ENCODE measurements at places on chromosomes 1 and 21.

GRCh38 chr1:30857062-30857461 is 51.5 kb downstream of the SDC3 start:
- no peak for DNase-seq
- no peaks in the 10 kb centered on the region for H3K36me3 ChIP-seq
- H3K4me1 ChIP-seq, result peaks cover 20% of the 10 kb centered on the region
- H3K27ac ChIP-seq, result no peak overlapping the region
- H3K4me3 ChIP-seq, result no peak overlapping the region

GRCh38 chr1:211334986-211335385 is 8.4 kb downstream of the TRAF5 start:
- no peaks in the 10 kb centered on the region for H3K36me3 ChIP-seq
- peaks cover 28% of the 10 kb centered on the region for H3K4me1 ChIP-seq
- no peak for DNase-seq
- H3K4me3 ChIP-seq, result no peak overlapping the region
- H3K27ac ChIP-seq, result no peak overlapping the region

DNA sequence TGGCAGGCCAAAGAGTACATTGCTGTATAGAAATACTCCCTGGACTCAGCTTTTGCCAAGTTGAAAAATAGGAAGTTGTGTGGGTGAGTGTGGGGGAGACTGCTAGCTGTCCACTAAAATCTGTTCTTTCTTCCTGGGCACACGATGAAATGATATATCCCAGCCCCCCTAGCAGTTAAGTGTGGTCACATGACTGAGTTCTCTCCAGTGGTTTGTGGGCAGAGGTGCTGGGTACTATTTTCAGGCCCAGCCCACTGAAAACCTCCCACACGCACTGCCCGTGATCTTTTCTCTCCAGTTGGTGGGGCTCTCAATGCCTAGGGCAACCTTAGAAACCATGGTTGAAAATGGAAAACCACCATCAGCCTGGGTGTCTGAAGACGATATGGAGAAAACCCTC is 119.7 kb upstream of the LMO4 start:
- peaks cover 16% of the 10 kb centered on the region for H3K27me3 ChIP-seq
- DNase-seq, result no peak
- H3K4me1 ChIP-seq, result peaks cover 5% of the 10 kb centered on the region

- no peak overlapping the region for H3K4me3 ChIP-seq
- peaks cover 19% of the 10 kb centered on the region for H3K36me3 ChIP-seq
- H3K4me1 ChIP-seq, result no peaks in the 10 kb centered on the region
- no peak for DNase-seq
- no peaks in the 10 kb centered on the region for H3K27me3 ChIP-seq
- no peak overlapping the region for H3K27ac ChIP-seq
Measured at GRCh38 chr1:246416261-246416660, 90.8 kb downstream of the SMYD3 start.

- no peak for DNase-seq
- peaks cover 31% of the 10 kb centered on the region for H3K4me1 ChIP-seq
- H3K4me3 ChIP-seq, result no peak overlapping the region
- no peaks in the 10 kb centered on the region for H3K27me3 ChIP-seq
Measured at GRCh38 chr1:64161357-64161941, 42.0 kb upstream of the UBE2U start.

GRCh38 chr1:228048659-228049298 is 33.7 kb upstream of the ARF1 start:
- no peaks in the 10 kb centered on the region for H3K4me1 ChIP-seq
- DNase-seq, result no peak
- no peak overlapping the region for H3K27ac ChIP-seq
- H3K27me3 ChIP-seq, result peaks cover 61% of the 10 kb centered on the region

GRCh38 chr21:38486221-38486620 is 12.1 kb downstream of the ERG start:
- no peak overlapping the region for H3K27ac ChIP-seq
- peaks cover 4% of the 10 kb centered on the region for H3K4me1 ChIP-seq
- no peak overlapping the region for H3K4me3 ChIP-seq
- H3K36me3 ChIP-seq, result no peaks in the 10 kb centered on the region
- DNase-seq, result no peak

DNA sequence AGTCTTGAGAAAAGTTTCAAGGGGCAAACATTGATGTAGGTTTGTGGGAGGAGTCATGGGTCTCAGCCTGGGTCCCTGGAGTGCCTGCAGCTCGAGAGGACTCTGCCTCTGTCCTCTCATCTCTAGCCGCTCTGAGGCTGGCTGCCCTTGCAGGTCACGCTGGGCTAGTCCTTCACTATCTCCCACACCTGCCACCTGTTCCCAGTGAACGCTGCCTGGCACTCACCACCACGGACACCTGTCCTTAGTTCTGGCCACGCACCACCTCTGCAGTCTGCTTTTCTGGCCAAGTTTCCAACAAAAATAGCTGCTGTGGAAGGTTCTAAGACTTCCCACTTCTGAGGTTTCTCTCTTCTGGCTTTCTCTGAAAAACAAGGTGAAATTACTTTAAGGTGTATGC is 52.5 kb downstream of the SH3BGR start:
- no peaks in the 10 kb centered on the region for H3K27me3 ChIP-seq
- no peak overlapping the region for H3K4me3 ChIP-seq
- DNase-seq, result no peak
- peaks cover 6% of the 10 kb centered on the region for H3K36me3 ChIP-seq
- H3K27ac ChIP-seq, result no peak overlapping the region

- H3K27ac ChIP-seq, result no peak overlapping the region
- peaks cover 2% of the 10 kb centered on the region for H3K27me3 ChIP-seq
- peaks cover 7% of the 10 kb centered on the region for H3K4me1 ChIP-seq
- H3K36me3 ChIP-seq, result no peaks in the 10 kb centered on the region
- no peak for DNase-seq
Measured at GRCh38 chr1:1293263-1294249, 13.3 kb downstream of the SCNN1D start.

DNA sequence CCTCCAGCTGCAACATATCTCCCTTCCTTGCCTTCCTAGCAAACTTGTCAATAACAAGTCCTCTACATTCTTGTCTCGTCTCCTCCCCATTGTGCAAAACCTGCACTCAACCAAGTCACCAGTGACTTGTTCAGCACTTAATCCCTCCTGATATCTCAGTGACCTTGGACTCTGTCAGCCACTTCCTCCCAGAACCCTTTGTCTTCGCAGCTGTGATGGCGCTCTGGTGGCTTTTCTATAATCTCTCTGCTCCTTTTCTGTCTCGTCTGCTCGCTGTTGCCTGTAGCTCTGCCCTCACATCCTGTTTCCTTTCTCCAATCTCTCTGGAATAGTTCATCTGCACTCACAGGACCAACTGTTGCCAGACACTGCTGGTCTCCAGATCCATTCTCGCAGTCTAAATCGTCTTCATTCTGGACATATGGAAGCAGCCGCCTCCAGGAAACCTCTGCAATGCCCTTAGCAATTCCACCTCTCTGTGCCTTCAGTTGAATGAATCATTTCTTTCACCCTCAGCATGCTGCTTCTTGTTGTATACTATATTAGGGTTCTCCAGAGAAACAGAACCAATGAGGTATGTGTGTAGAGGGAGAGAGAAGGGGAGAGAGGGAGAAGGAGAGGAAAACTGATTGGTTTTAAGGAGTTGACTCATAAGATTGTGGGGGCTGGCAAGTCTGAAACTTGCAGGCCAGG is 17.4 kb upstream of the IFNAR2 start:
- H3K27me3 ChIP-seq, result peaks cover 3% of the 10 kb centered on the region
- peaks cover 9% of the 10 kb centered on the region for H3K36me3 ChIP-seq
- DNase-seq, result no peak
- H3K4me1 ChIP-seq, result peaks cover 6% of the 10 kb centered on the region
- H3K27ac ChIP-seq, result peak overlapping the region; percentile 91

DNA sequence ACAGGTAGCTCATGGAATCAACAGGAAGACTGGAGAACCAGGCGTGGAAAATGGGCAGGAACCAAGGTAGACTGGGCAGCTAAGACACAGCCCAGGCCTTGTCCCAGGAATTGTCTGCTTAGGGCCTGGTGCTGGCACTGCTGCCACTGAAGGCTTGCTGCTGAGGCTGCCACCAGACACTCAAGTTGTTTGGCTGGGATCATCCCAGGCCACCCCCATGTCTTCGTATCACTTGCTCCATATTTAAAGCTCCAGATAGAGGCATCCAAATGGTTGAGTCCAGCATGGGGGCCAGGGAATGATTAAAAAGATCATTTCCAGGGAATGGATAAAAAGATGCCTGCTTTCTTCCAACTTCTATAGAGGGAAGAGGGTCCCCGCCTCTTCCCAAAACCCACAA is 107.4 kb upstream of the GADD45A start:
- no peak for DNase-seq
- H3K4me1 ChIP-seq, result peaks cover 32% of the 10 kb centered on the region
- H3K36me3 ChIP-seq, result no peaks in the 10 kb centered on the region
- H3K4me3 ChIP-seq, result no peak overlapping the region

DNA sequence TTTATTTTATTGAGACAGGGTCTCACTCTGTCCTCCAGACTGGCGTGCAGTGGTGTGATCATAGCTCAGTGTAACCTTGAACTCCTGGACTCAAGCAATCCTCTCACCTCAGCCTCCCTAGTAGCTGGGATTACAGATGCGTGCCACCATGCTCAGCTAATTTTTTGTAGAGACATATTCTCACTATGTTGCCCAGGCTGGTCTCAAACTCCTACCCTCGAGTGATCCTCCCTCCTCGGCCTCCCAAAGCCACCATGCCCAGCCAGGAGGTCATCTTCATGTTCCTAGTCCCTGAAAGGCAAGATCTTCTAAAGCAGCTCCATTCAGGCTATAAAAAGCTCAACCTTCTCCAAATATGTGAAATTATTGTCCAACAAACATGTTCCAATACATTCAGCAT is 53.9 kb downstream of the TOR1AIP2 start:
- no peaks in the 10 kb centered on the region for H3K36me3 ChIP-seq
- no peaks in the 10 kb centered on the region for H3K27me3 ChIP-seq
- H3K27ac ChIP-seq, result no peak overlapping the region
- H3K4me3 ChIP-seq, result no peak overlapping the region
- peaks cover 22% of the 10 kb centered on the region for H3K4me1 ChIP-seq

DNA sequence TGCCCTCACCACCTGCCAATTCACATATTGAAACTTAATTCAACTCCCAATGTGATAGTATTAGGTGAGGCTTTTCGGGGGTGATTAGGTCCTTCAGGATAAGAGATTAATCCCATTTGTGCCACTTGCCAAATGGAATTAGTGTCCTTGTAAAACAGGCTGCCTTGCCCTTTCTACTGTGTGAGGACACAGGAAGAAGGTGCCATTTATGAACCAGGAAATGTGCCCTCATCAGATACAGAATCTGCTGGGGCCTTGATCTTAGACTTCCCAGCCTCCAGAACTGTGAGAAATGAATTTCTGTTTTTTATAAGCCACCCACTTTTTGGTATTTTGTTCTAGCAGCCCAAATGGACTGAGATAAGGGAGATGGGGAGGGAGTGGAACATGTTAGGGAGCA is 39.1 kb upstream of the AGL start:
- DNase-seq, result no peak
- no peak overlapping the region for H3K27ac ChIP-seq
- no peaks in the 10 kb centered on the region for H3K36me3 ChIP-seq
- no peak overlapping the region for H3K4me3 ChIP-seq
- peaks cover 9% of the 10 kb centered on the region for H3K4me1 ChIP-seq

DNA sequence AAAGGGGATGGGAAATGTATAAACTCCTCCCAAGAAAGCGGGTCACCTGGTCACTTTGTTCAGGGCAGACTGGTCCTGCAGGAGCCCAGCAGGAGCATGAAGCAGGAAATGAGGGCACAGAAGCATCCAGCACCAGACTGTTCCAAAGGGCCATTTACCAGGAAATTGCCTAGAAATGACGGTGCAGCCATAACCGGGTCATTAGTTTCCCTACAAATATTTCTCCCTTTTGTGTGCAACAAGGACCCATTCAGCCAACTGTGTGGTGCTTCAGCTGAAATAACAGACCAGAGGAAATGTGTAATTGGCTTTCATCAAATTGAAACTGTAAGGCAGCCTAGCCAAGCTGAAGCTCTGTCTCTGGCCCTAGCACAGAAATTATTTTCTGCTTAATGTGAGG is 7.6 kb upstream of the CTTNBP2NL start:
- no peaks in the 10 kb centered on the region for H3K27me3 ChIP-seq
- H3K4me3 ChIP-seq, result no peak overlapping the region
- H3K27ac ChIP-seq, result no peak overlapping the region
- no peak for DNase-seq
- H3K4me1 ChIP-seq, result peaks cover 16% of the 10 kb centered on the region

GRCh38 chr1:233512538-233512937 is 101.4 kb upstream of the KCNK1 start:
- H3K27me3 ChIP-seq, result peaks cover 9% of the 10 kb centered on the region
- no peaks in the 10 kb centered on the region for H3K36me3 ChIP-seq
- DNase-seq, result no peak
- H3K4me1 ChIP-seq, result peaks cover 15% of the 10 kb centered on the region
- no peak overlapping the region for H3K4me3 ChIP-seq

DNA sequence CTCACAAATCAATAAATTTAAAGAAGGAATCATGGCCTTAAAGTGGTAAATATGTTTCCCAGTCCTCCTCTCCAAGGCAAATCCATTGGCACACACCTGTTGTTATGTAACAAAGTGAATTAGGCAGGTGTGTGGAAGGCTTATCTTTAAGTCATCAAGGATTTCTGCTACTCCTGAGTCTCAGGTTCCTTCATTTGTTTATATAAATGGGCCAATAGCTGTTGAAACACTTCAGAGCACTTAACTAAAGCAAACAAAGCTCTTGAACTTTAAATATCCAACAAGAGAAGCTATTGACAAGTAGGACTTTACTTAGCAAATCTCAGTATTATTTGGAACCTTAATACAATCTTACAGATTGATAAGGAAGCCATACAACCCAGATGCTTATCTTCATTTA is 99.3 kb upstream of the ESRRG start:
- no peak for DNase-seq
- H3K4me3 ChIP-seq, result no peak overlapping the region
- peaks cover 89% of the 10 kb centered on the region for H3K27me3 ChIP-seq
- peaks cover 3% of the 10 kb centered on the region for H3K4me1 ChIP-seq
- H3K36me3 ChIP-seq, result no peaks in the 10 kb centered on the region
- H3K27ac ChIP-seq, result no peak overlapping the region

GRCh38 chr1:99756598-99756997 is 9.8 kb downstream of the FRRS1 start:
- H3K4me3 ChIP-seq, result peak overlapping the region; percentile 9
- H3K36me3 ChIP-seq, result peaks cover 21% of the 10 kb centered on the region
- peaks cover 39% of the 10 kb centered on the region for H3K4me1 ChIP-seq
- H3K27me3 ChIP-seq, result no peaks in the 10 kb centered on the region
- DNase-seq, result no peak

- no peaks in the 10 kb centered on the region for H3K4me1 ChIP-seq
- H3K27me3 ChIP-seq, result no peaks in the 10 kb centered on the region
- no peak overlapping the region for H3K4me3 ChIP-seq
- no peak for DNase-seq
- H3K27ac ChIP-seq, result no peak overlapping the region
Measured at GRCh38 chr21:34166468-34166867, 93.1 kb downstream of the MRPS6 start.

Measured in mesothelial cell of epicardium (in vitro differentiated cells).